ENCODE measurements at places on chromosomes 3 and 15. TPM values are rescaled to one million over a fixed set of nuclear protein-coding genes. Genes with fewer than 3 reads are reported as not detected.

CKMT1A gene
- total RNA-seq: 18.5 TPM

DNA sequence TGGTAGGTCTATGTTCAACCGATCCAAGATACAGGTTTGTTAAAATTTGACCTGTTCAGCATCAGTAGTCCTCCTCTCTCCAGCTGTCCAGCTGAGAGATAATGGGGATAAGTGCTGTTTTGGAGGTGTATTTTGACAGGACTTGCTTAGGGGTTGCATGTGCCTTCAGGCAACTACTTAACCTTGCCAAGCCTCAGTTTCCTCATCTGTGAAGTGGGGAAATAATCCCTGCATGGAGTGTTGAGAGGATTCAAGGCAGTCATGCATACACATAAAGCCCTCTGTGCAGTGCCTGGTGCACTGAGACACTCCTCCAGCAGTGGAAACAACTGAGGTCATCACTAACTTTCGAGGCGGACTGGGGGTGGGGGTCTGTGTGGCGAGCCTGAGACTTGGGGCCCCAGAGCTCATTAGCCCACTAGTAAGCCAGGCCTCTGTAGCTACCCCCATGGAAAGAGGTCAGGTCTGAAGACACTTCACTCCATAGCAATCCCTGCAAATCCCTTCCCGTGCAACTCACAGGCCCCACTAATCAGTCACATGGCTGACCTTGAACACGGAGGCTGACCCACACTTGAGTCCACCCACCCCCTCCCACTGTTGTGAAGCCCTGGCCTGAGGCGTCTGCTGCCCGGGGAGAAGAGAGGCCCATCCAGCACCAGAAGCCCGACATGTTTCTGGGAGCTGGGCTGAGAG is 25.9 kb upstream of the SLC6A6 start:
- DNase-seq: no peak

NEK11 gene
- total RNA-seq: 1.8 TPM

GADL1 gene
- total RNA-seq: 0.37 TPM

GRCh38 chr3:66128623-66129022 is 89.9 kb upstream of the MAGI1 start:
- no peak for DNase-seq

DNA sequence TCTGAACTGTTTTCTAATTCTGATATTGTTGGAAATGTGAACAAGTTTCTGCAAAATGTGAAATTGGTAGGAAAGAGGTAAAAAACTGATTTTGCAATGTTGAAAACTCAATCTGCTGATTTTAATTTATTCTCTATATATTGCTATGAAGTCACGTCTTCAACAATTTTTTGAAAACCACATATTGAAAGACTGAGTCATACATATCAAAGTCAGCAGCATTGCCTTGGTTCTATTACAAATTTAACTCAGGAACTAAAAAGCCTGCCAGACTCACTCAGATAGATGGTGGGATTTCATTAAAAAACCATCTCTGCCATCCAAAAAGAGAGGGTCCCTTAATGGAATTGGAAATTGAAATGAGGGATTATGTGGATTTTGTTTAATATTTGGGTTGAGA is 351.4 kb downstream of the CNTN3 start:
- no peak for DNase-seq

NPAP1 gene
- not detected for total RNA-seq

DNA sequence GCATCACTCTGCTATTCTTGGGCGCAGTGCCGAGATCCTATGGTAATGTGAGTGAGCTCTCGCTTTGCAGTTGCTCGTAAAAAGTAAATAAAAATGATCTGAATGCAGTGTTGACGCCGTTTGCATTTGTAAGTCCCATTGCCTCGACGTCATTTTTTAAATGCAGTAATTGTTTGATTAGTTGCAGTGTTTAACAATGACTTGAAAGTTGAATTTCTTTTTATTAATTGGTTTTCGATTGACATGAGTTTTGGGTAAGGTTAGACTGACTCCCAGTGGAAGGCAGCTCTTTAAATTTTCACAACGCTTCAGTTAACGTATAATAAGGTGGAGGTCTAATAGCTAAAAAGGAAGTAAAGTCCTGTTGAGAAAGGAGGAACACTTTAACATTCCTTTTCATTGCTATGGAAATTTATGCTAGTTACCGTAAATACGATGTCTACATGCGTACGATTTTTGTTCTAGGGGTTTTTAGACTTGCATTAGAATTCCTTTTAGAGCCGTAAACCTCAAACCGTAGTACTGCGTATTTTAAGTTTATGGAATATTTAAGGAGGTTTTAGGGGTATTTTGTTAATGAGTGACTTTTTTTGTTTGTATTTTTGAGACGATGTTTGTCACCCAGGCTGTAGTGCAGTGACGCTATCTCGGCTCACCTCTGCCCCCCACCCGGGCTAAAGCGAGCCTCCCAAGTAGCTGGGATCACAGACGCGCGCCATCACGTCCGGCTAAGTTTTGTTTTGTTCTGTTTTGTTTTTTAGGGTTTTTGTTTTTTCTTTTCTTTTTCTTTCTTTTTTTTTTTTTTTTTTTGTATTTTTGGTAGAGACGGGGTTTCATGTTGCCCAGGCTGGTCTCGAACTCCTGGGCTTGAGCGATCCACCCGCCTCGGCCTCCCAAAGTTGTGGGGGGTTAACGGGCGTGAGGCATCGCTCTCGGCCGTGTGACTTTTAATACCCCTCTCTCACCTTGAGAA is 1.4 kb downstream of the MORF4L1 start:
- peak; percentile 97 for DNase-seq

GOLGA8H gene
- 0.29 TPM for total RNA-seq

DNA sequence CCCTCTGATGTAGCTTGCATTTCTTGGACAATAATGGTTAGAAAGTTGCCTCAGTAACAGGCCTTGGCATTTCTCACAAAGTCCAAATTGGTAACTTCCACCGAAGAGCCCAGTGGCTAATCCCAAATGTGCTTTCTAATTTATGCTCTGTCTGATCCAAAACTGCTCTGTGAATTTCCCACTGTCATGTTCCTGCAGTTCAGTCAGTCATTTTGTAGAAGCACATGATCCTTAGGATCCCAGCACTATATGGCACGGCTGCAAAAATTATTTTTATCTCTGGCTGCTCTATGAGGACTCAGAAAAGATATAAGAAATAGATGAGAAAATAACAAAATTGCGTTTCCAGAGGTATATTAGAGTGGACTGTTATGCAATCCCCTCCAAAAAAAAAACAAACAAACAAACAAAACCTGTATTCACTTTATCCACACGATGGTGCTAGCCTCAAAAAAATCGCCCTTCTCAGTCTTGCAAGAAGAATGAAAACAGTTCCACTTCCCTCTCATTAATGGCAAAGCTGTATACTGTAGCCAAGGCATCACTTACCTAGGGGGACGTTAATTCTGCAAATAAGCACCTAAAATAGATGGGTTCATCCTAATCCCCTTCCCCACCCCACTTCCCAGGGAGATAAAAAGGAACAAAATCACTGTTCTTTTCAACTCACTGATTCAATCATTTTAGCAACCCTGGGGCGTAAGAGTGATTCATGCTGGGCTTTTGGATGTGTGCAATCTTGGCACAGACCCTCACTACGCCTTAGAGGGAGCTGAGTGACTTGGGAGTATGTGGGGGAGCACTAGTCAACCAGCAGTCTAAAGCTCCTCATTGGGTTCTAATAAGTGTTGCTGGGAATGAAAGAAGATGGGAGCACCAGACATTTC is 61.3 kb downstream of the TMCO5A start:
- DNase-seq: peak; percentile 78

GRCh38 chr3:100002599-100003350 is 111.5 kb downstream of the FILIP1L start:
- no peak for DNase-seq

SLC51A gene
- not detected for total RNA-seq

- DNase-seq: no peak
Observed at GRCh38 chr15:41882689-41883483, 11.0 kb downstream of the SPTBN5 start.

SPINT1 gene
- 0.32 TPM for total RNA-seq

GRCh38 chr3:70620956-70621355 is 308.5 kb upstream of the MDFIC2 start:
- no peak for DNase-seq

DNA sequence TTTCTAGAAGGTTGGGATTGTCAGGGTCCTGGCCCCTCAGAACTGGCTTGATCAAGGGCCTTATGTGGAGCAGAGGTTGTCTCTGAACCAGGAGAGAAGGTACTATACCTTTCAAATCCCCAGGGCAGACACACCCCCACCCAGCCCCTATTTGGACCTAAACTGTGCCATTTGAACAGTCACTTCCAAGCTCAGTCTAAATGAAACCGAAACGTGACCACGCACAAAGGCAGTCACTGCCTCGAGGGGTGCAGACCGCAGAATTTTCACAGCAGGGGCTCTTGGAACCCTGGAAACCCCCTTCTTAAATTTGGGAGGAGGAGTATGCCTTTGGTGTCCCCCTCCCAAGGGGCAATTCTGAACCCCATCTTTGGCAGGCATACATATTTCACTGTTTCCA is 53.7 kb downstream of the GRIP2 start:
- DNase-seq: no peak

GRCh38 chr3:49673715-49674496 is at the start of gene APEH:
TSS of gene APEH (plus strand) at chr3:49674351. CDS start at chr3:49674402, 51 bp downstream.
- DNase-seq: peak; percentile 96

DNA sequence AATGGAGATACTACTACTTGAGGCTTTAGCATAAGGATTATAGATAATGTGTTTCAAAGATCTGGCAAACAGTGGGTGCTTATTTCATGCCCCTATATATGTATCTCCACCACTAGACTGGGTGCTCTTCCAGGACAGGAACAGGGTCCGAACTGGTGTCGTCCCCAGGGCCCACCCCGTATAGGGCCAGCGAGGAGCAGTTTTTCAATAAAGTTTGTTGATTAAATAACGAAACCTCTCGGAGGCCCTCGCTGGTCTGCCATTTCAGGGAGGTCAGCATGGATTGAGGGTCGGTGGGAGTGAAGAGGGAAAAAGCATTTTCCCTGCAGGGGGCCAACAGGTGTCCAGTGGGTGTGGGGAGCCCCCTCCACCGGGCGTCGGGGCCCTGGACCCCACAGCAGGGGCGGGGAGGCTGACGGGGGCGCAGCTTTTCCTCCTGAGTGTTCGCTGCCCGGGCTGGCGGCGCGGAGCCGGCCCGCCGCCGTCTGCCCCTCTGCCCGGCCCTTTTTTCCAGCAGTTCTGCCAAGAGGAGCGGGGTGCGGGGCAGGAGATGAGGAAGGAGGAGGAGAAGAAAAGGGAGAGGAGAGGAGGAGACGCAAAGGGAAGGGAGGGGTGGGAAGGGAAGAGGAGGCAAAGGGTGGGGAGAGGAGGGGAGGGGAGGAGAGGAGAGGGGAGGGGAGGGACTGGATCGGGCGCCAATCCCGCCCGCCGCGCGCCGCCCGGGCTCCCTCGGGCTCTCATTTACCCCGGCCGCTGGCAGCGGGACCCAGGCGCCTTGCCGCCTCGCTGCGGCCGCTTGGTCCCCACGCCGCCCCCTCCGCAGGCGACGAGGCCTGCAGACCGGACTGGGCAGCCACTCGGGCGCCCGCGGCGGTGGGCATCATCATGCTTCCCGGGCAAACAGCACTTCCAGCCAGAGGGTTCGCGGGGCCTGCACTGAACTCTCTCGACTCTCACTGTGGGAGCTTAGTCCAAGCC is 66.3 kb downstream of the ISG20 start:
- DNase-seq: no peak

DNA sequence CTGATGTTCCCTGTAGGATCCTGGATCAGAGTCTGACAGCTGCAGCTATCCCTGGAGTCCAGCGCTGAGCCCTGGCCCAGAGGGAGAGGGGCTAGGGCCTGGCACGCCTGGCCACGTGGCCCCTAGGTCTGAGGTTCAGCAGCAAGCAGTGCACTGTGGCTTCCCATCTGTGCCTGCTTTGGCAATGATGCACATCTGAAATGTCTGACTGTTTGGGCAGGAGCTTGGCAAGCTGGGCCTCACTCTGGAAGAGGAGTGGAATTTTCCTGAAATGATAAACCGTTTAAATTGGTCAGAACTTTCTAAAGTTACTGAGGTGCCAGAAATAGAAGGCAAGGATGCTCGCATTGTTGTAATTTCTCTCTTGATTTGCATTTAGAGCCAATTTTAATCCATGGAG is 48.8 kb upstream of the MRPS22 start:
- no peak for DNase-seq

- no peak for DNase-seq
Observed at GRCh38 chr3:71406972-71407810, 176.3 kb downstream of the FOXP1 start.

GRCh38 chr3:45868650-45869049 is 17.7 kb upstream of the CCR9 start:
- DNase-seq: no peak

CD276 gene
- total RNA-seq: 27.2 TPM

PPARG gene
- total RNA-seq: 3.3 TPM

GXYLT2 gene
- 27.2 TPM for total RNA-seq

- no peak for DNase-seq
Observed at GRCh38 chr15:43277901-43278300, 11.2 kb upstream of the TGM5 start.

DNA sequence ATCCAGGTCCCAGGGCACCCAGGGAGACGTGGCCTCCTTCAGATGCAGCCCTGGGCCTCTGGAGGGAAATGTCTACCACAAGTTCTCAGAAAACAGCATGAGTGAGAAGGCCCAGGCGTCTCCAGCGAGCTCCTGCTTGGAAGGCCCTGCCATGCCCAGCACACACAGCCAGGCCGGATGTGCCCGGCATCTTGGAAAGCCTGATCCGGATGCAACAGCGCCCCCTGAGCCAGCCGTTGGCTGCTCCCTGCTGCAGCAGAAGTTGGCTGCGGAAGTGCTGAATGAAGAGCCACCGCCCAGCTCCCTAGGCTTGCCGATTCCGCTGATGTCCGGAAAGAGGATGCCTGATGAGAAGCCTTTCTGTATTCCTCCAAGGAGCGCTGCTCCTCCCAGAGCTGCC is 856 bp downstream of the NPAP1 start:
- DNase-seq: no peak

GRCh38 chr3:78969483-78969882 is 798.3 kb downstream of the ROBO1 start:
- peak; percentile 95 for DNase-seq

CNTN3 gene
- total RNA-seq: 0.37 TPM

GRCh38 chr3:101532783-101533602 is 20.0 kb upstream of the SENP7 start:
- DNase-seq: no peak

BFSP2 gene
- total RNA-seq: 0.40 TPM

MRPL46 gene
- 45.8 TPM for total RNA-seq

PLXND1 gene
- 21.8 TPM for total RNA-seq

AMIGO3 gene
- total RNA-seq: 0.34 TPM

DNA sequence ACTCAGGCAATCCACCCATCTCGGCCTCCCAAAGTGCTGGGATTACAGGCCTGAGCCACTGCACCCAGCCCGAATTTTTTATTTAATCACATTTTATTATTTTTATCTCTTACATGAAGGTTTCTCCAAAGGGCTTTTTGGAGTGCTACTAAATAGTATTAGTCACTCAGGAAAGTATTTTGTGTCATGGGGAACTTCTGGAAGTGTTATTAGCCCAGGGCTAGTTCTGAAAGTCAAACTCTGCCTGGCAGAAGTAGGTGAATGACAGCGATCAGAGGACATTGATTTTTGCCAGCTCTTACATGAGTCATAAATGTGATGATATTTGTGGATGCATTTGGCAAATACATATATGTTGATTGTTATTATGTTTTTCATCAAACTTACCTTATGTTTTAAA is 48.7 kb downstream of the ZPLD1 start:
- no peak for DNase-seq

- DNase-seq: peak; percentile 49
Observed at GRCh38 chr15:41115161-41115651, 874 bp downstream of the INO80 start.

ISY1 gene
- total RNA-seq: 34.9 TPM

Data from SK-MEL-5 (cell line).